CD4-positive, alpha-beta T cell treated with Interleukin-15 for 1 hour (primary cell): ENCODE measurements at places on chromosomes 5 and 9.
A peak's percentile ranks its signal among the peaks of the same experiment; 100 is the strongest.

- no peak for DNase-seq
Measured at GRCh38 chr9:19999491-20000057, 210.7 kb upstream of the SLC24A2 start.

DNA sequence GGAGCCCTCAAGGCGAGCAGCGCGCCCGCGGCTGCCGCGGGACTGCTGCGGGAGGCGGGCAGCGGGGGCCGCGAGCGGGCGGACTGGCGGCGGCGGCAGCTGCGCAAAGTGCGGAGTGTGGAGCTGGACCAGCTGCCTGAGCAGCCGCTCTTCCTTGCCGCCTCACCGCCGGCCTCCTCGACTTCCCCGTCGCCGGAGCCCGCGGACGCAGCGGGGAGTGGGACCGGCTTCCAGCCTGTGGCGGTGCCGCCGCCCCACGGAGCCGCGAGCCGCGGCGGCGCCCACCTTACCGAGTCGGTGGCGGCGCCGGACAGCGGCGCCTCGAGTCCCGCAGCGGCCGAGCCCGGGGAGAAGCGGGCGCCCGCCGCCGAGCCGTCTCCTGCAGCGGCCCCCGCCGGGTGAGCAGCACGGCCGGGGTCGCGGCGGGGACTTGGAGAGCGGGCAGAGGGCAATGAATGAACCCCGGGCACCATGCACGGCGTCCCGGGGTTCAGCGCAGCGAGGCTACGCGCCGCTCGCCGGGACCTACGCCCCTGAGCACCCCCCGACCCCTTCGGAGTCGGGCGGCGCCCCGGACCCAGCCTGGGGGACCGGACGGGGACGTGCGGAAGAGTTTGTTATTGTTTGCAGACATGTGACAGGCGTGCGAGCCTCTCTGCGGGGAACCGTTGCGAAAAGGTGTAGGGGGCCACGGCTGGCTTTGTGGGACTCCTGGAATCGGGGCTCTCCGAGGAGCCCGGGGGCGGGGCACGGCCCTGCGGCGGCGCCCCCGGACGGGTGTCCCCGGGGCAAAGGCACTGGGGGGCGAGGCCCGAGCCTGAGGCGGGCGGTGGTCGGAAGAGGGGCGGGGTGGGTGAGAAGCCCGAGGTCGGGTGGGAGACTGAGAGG is 553 bp downstream of the MAP3K1 start:
- DNase-seq = peak; percentile 27

- no peak for DNase-seq
Measured at GRCh38 chr5:177388521-177389052, 4.4 kb downstream of the SLC34A1 start.

DNA sequence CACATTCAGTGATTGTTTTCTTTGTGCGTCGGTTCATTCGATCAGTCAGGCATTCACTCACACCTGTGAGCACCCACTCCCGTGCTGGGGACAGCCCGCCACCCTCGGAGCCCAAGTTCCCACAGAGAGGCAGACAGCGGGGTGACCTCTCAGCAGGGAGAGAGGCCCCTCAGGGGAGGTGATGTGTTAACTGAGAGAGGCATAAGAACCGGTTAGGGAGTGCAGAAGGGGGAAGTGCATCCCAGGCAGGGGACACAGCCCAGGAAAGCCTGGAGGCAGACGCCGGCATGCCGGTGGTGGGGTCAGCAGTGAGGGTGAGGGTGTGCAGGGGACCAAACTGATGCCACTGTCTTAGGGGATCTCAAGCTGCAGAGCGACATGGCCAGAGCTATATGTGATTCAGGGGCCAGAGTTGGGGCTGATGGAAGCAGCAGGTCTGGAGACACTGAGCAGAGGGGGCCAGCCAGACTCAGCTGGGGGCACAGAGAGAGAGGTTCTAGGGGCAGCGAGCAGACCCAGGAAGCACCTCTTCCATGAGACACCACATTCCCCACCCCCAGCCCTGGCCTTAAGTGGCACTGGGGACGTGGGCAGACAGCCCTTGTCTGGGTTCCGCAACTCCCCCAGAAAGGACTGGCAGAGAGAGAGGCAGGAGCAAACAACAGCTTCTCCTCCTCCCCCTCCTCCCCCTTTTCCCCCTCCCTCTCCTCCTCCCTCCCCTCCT is 35.9 kb downstream of the HK3 start:
- no peak for DNase-seq

DNA sequence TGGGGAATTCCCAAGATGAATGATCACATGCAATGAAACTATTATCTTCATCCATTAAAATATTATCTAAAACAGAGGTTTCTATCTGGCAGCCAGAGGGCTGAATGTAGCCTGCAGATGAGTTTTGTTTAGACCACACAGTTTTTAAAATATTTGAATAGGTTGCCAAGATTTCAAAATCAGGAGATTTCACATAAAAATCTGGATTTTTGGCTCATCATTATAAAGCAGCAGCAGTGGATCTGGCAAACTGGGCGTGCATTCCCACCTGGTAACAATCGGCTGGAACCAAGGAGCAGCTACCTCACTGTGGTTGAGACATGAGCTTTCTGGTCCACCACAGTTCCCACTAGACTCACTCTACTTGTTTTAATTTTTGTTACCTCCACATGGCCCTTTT is 155.1 kb downstream of the BNC2 start:
- DNase-seq = no peak

- DNase-seq = no peak
Measured at GRCh38 chr9:71743217-71743705, 25.1 kb downstream of the CEMIP2 start.

DNA sequence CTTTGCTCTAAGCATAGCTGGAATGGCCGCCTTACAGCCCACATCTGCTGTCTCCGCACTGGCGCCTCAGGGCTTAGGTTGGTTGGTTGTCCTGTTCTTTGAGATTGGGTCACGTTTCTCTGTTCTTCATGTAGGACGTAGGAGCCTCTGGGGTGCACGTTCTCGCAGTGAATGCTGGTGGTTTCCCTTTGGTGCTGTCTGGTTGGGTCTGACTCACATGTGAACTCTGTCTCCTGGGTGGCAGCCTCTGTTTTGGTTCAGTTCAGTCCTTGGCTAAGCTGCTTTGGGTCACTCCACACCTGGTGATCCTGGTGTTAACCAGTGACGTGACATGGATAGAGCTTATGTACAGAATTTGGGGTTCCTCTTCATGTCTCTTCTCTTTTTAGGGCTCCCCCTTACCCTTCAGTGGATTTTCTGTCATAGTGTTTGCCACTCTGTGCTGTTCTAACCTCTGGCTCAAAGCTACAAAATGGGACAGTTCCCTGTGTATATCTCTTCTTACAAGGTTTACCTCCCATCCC is 12.6 kb upstream of the LPCAT1 start:
- DNase-seq = peak; percentile 85

- no peak for DNase-seq
Measured at GRCh38 chr5:4831325-4831724, 308.8 kb upstream of the ADAMTS16 start.

DNA sequence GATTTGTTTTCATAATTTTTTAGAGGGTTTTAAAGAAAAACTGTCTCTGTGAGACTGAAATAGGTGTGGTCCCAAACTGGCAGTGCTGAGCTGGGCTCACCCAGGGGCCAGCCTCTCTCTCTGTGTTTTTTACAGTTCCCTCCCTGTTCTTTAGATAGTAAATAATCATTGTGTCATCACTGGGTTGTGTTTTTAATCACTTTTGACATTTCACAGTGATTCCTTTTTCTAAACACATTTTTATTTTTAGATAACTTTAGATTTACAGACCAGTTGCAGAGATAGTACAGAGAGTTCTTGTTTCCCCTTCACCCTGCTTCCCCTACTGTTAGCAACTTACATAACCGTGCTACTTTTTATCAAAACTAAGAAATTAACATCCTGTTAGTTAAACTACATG is 44.4 kb downstream of the MAP1B start:
- no peak for DNase-seq

DNA sequence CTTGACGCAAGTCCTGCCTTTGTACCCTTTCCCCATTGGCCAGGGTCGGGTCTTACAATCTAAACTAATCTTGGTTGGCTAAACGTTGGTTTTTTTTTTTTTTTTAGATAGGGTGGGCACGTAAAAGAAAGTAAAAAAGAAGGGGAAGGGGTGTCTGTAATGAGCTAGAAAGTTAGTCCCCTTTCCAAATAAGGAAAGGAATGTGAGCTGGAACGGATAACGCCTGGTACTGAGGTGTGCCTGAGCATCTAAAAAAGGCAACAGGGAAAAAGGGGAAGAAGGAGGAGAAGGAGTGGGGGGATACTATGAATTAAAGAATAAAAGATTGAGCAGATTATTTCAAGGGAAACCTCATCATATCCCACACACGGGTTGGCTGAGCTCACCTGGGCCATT is 66.2 kb upstream of the IL17B start:
- DNase-seq = no peak

DNA sequence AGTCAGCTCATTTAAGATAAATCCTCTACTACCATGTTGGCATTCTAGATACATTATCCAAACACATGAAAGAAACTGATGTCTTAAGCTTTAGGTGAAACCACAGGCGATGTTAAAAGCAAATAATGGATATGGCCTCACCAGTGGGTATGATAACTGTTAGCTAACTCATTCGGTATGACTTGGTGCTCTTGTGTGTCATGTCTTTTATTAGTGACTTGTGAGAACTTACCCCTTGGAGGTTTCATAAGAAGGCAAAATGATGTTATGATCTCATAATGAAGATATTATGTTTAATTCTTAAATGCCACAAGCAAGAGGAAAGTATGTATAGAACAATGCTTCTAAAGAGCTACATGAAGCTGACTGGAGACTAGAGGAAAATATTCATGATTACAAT is 1227.0 kb downstream of the EFNA5 start:
- DNase-seq = no peak

DNA sequence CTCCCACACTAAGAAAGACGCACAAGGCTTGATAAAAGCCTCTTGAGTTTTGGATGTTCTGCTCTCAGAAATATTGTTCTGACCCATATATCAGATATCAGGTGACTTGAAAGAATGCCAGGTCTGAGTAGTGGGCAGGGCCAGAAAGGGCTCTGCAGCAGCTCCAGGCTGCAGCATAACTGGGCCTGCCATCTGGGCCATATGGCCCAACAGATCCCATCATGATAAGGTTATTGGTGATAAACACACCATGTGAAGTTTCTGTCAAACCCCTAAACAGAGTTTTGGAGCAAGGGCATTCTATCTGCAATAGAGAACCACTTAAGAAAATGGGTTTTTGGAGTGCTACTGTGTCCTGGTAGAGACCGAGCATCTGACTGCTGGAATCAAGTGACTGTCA is 29.8 kb upstream of the NPM1 start:
- DNase-seq = no peak

GRCh38 chr9:27853529-27853928 is 280.2 kb upstream of the C9orf72 start:
- DNase-seq = no peak
